Right ventricle myocardium superior (tissue), 1 donor: ENCODE measurements at places on chromosomes 3 and 15. TPM values are rescaled to one million over a fixed set of nuclear protein-coding genes. Genes with fewer than 3 reads are reported as not detected.

DNA sequence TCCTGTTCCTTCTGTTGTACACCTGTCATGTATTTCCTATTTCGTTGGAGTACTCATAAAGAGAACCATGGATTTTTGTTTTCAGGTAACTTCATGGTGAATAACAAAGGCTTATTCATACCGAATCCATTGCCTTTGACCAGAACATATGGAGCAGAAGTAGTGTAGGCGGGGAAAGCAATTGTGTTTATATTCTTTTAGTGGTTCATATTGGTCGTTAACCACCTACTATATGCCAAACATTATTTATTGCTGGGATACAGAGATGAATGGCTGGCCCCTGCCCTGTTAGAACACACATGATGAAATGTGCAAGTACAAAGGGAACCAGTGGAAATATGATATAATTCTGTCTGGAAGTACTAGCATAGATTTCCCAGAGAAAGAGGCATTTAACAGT lies 9.8 kb downstream of the RPUSD2 start:
- no peak for DNase-seq

- no peak for DNase-seq
Measured at GRCh38 chr15:88124199-88124598, 132.3 kb downstream of the NTRK3 start.

GRCh38 chr15:71508081-71508682 lies 302.2 kb upstream of the NR2E3 start:
- no peak for DNase-seq

DNA sequence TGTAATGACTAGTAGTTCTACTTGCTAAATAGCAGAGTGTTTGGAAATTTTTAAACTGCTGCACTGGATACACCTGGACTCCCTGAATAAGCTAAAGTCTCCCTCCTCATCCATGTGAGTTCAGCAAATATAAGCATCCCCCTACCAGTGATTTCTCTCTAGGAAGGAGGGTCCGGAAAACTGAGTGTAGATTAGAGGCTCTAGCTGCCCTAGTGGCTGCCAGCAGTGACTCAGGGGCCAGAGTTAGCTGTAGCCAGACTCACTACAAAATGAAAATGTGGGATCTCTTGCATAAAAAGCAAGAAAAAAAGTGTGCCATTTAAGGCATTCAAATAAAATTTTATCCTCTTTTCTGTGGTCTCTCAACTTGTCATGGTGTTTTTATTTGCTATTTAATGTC lies 485.0 kb upstream of the ATP11B start:
- no peak for DNase-seq

The SEMA3B gene
- total RNA-seq = 19.9 TPM

DNA sequence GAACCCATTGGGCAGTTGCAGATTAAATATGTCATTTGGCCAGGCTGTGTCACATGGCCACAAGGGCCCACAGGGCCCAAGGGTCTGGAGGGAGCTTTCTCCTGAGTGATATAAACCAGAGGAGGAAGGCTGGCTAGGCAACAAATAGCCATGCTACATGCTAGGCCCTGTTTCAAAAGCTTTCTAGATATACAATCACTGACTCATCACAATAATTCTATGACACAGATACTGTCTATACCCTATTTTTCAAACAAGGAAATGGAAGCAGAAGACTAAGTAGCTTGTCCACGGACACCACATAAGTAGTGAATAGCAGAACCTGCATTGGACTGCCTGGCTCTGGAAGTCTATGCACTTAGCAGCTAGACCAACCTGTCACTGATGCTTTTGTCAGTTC lies 625.4 kb downstream of the NTRK3 start:
- DNase-seq = no peak
